ENCODE measurements at places on chromosomes 3 and 15.

DNA sequence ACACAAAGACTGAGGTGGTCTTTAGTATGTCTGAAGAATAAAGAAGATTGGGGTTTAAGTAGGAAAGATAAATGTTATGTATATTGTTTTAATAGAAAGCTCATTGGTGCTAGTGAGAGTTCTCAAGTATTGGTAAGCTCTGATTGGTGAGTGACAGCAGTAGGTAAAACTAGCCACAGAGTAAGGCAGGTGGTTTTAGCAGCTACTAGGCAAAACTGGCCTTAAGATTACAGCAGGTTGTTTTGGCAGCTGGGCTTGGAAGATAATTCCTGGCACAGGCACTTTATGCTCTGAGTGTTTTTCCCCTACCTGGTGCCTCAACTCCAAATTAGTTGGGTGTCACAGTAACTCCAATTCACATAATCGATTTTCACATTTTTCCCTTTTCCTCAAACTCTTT is 66.3 kb downstream of the STAG1 start:
- no peak for DNase-seq

GRCh38 chr3:105865016-105865623 is 3.7 kb downstream of the CBLB start:
- DNase-seq = no peak

DNA sequence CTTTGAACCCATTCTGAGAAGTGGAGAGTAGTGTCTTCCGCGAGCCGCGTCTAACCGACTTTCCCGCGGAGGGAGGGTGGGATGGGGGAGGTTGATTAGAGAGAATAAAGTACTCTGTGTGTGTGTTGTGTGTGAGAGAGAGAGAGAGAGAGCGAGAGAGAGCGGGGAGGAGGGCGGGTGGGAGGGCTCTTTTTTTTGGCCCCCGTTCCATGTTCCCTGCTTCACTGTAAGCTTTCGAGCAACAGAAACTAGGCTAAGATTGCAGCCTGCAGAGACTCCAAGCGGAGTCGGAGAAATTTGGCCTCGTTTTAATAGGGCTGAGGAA is 1.6 kb upstream of the MEIS2 start:
- no peak for DNase-seq

GRCh38 chr3:75171630-75172230 is 492.4 kb upstream of the FRG2C start:
- no peak for DNase-seq
